Lower leg skin (tissue), 4 donors: ENCODE measurements at places on chromosomes 13 and 19.

DNA sequence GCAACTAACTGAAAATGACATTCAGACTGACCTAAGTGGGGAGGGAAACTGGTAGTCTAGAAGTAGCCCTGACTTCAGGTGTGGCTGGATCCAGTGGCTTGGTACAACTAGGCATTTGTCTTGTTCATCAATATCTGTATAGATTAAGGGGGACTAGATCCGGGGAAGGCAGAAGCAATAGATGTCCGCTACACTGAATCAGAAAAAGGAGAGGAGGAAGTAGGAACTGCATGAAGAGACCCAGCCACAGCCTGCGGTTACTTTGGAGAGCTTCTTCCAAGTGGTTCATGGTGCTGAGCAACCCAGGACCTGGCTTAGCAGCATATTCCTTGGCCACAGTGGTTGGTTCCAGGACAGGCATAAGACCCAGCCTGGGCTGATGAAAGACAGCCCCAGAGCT lies 9.9 kb upstream of the PRODH2 start:
- DNase-seq, result no peak

DNA sequence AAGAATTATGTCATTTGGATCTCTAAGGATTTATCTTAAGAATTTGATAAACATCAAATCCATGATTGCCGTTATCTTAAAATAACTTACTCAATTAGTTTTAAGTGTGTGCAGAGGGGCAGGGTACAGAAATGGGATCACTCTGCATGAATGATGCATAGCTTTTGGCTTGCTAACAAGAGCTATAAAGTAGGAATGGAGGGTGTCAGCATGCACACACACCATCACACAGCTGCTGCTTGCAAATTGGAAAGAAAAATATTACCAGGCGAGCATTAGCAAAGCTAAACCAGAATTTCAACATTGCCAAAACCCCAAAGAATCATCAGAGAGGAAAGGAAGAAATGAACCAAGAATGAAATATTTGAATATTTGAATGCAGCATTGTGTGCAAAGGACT lies 580.6 kb downstream of the LMO7 start:
- DNase-seq, result no peak

GRCh38 chr19:1752009-1752756 lies 1.1 kb upstream of the ONECUT3 start:
- DNase-seq, result no peak

GRCh38 chr13:20580257-20580656 lies 13.3 kb downstream of the IFT88 start:
- DNase-seq, result no peak

GRCh38 chr13:50124536-50125303 lies 109.5 kb downstream of the KCNRG start:
- DNase-seq, result peak; percentile 96

DNA sequence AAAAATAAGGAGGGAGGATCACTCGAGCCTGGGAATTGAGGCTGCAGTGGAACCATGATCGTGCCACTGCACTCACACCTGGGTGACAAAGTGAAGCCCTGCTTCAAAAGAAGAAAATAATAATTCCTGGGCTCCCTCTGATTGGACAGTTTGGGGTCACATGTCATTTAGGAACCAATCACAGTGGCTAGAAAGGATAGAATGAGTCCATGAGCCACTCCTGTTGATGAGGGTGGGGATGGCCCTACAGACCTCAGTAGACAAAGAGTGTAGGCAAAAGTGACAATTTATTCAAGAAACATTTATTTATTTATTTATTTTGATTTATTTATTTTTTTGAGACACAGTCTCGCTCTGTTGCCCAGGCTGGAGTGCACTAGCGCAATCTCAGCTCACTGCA lies 26.8 kb upstream of the ADGRE5 start:
- DNase-seq, result no peak

DNA sequence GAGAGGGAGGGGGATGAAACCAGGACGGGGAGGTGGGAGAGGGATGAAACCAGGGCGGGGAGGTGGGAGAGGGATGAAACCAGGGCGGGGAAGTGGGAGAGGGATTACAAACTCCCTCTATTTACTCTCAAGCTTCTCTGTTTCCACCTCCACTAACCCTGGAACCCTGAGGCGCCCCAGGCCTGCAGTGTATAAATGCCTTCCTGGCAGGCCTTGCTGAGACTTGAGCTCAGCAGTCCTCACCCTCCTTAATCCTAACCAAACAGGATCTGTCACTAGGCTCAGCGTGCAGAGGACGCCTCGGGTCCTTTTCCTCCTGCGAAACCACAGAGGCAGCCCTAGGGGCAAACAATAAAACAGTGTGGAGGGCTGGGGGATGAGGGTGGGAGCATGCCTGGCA lies 32.1 kb upstream of the OR1M1 start:
- no peak for DNase-seq

GRCh38 chr13:86907156-86907555 lies 764.0 kb upstream of the SLITRK5 start:
- no peak for DNase-seq

- no peak for DNase-seq
Measured at GRCh38 chr19:45591004-45591637, 6.5 kb upstream of the OPA3 start.

- no peak for DNase-seq
Measured at GRCh38 chr13:82291852-82292251, 1590.4 kb downstream of the SLITRK1 start.

GRCh38 chr19:45125975-45126493 lies 33.1 kb downstream of the PPP1R37 start:
- peak; percentile 35 for DNase-seq

GRCh38 chr13:78098249-78098648 lies 179.6 kb upstream of the EDNRB start:
- DNase-seq, result no peak

DNA sequence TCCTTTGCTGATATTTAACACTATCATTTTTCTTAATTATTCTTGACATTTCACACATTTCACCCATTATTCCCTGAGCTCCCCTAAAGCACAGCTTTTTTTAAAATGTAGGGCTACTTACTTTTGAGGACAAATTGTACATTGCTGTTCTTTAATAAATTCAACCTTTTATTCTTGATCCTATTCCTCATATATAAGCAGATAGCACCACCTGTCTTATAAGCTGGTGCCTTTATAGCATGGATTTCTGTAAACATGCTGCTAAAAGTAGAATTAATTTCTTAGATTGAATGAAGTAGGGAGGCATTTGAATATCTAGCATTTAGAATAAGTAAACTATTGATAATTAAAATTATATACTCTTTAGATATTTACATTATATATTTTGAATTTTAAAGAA lies 603.4 kb upstream of the PCDH9 start:
- no peak for DNase-seq

GRCh38 chr19:17205237-17206140 lies 9.7 kb upstream of the USE1 start:
- DNase-seq, result no peak

DNA sequence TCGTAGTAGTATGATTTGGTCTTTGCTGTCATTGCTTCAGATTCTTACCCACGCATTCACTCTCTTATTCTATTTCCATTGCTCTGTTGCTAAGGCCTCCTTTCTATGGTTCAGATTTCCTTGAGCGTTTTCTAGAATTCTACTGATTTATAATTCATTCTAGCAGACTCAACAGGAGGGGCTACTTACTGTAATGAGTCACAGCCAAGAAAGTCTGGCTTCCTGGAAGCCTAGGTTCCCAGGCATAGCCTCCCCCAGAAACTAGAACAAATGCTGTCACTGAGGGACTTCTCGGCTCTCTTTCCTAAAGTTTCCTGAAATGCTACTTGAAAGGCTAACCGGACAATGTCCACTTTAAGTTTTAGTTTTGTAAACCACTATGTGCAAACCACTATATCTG lies 47.7 kb upstream of the SPATA13 start:
- DNase-seq, result no peak
